Activated naive CD4-positive, alpha-beta T cell treated with anti-CD3 and anti-CD28 coated beads, Interleukin-2, amount 50 U/mL, for 72 hours (primary cell): ENCODE measurements at places on chromosomes 2 and 18.
A peak's percentile ranks its signal among the peaks of the same experiment; 100 is the strongest.

GRCh38 chr18:76613053-76613754 lies 118.2 kb upstream of the ZNF516 start:
- no peak for DNase-seq

- DNase-seq: no peak
Measured at GRCh38 chr2:215429424-215429823, 6.4 kb downstream of the FN1 start.

DNA sequence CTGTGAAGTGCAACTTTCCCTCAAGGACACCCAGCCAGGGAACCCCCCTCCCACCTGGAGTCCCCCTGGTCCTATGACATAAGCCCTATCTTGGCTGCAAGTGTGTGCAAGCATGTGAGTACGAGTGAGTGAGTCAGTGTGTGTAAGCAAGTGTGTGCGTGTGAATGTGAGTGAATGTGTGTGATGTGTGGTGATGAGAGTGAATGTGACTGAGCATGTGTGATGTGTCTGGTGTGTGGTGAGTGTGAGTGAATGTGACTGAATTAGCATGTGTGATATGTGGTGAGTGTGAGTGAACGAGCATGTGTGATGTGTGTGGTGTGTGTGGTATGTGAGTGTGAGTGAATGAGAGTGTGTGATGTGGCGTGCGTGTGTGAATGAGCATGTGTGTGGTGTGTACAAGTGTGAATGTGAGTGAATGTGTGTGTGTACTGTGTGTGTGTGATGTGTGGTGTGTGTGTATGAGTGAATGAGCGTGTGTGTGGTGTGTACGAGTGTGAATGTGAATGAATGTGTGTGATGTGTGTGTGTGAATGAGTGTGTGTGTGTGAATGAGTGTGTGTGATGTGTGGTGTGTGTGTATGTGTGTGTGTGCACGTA lies 68.8 kb upstream of the SMAD7 start:
- no peak for DNase-seq

GRCh38 chr2:136014411-136014810 lies 29.0 kb upstream of the DARS1 start:
- DNase-seq: no peak

DNA sequence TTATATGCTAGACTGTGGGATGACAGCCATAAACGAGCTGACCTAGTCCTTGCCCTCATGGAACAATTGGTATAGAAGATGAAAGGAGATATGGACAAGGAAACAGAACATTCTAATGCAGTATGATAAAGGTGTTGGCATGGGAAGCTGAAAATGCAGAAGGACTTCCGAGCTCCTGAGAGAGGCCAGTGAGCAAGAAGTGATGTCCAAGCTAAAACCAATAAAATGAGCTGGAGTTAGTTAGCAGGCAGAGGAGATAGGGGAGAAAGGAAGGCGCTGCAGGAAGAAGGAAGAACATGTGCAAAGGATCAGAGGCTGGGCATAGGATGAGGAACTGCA lies 64.5 kb downstream of the BOD1L2 start:
- no peak for DNase-seq

DNA sequence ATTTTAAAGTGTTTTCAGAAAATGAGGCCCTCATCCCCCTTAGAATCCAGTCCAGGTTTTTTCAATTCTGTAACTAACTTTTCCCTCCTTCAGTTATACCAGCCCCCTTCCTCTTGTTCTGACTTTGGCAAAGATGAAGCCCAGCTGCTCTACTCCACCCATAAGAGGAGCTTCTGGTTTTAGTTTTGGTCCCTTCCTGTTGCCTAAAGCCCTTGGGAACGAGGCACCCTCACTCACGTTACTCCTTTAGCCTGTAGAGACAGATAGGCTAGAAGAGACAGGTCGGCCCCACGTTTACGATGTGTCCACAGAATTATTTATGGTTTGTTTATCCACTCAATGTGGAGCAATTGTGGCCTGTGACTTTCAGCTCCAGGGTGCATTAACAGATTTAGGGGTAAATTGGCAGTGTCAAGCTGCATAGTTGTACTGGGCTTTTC lies 454.2 kb upstream of the TNP1 start:
- no peak for DNase-seq

DNA sequence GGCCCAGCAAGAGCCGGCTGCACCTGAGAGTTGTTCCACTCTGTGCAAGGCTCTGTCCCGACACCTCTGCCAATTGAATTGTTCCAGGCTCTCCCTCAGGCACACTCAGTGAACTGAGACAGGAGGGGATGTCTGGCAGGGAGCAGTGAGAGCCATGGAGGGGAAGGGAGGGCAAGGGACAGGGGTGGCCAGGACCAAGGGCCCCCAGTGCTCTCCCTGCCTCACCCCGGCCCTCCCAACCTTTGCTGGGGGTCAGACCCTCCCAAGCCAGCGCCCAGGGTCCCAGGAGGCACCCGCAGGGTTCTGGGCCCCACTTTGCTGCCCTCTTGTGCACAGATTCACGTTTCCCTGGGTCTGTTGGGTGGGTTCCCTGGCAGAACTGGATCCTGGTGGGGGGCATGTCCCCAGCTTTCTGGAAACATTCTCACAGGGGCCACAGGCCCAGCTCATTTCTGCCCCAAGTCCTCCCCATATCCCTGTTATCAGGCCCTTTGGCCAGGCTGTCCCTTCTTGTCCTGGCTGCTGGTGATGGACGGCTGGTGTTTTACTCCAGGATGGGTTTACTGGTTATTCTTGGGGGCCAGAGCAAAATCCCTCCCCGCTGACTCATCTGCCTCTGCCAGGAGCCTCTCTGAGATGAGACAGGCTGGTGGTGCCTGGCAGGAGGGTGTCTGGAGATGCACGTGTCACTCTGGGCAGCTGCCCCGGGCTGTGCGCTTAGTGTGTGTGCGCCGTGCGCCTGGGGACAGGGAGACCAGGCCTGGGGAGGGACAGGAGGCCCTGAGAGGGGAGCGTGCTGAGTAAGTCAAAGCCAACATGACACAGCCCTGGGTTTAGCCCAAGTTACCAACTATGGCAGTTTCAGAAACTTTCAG lies 136.5 kb upstream of the CTDP1 start:
- DNase-seq: no peak

GRCh38 chr18:79496978-79497637 lies 101.4 kb downstream of the NFATC1 start:
- DNase-seq: peak; percentile 16

DNA sequence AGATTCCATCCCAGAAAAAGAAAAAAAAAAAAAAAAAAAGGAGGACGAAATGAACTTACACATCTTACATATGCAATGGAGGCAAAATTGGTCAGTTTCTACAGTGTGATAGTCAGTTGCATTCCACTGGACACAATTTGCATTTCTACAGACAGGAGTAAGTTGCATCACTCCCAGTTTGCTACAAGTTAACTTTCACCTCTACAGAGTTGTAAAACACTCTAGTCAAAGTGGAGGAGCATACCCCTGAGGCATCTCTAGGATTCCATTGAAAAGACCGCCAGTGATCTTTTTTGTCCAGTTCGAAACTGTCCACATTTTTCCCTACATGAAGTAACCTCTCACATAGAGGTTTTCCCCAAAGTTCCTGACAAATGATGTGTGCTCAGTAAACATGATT lies 202.8 kb downstream of the VAPA start:
- no peak for DNase-seq
